Femur (tissue), 1 donor: ENCODE measurements at places on chromosomes 12 and 14.

DNA sequence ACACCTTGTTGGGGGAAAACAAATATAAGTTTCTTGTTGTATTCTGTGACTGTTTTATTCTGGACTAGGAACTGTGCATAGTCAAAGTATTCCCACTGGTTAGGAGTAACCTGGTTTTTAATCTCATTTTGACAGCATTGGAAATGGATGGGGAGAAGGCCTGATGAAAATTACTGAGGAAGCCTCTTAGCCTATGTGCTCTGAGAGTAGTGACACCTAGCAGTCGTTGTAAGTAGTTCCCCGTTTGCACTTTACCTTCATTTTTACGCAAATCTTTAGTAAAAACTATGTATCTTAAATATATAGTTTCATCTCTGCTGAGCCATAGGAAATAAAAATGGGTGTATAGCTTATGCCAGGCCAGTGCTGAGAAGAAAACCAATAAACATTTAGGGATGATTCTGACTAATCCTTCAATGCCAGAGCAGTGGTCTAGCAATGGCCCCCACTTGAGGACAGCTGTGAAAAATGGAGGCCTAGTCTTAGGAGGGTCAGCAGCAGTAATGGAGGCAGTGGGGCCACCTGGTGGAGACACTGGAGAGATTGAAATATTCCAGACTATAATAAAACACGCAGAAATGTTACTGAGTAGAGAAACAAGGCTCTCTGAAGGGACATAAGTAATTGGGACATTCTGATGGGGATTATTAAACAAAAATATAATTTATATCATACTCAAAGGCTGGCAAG is 133.2 kb upstream of the NOVA1 start:
- no peak for DNase-seq

GRCh38 chr12:1507308-1507707 is 87.1 kb downstream of the FBXL14 start:
- no peak for DNase-seq

- no peak for DNase-seq
Measured at GRCh38 chr12:76583301-76583700, 23.7 kb upstream of the OSBPL8 start.

DNA sequence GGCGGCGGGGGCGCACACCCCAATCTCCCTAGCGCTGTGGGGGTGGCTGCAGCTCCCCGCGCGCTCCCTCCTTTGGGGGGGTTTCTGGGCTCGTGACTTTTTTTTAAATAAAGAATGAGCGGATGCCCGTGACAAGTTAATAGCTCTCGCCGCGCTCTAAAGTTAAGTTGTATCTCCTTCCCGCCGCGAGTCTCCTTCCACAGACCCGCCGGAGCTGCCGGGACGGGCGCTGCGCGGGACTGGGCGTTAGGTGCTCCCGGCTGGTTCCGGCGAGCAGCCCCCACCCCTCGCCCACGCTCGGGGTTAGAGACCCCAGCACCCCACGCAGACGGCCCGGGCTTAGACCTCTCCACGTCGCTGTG is 82.6 kb upstream of the HMGA2 start:
- no peak for DNase-seq

GRCh38 chr12:62922539-62922938 is 12.4 kb downstream of the PPM1H start:
- DNase-seq: peak; percentile 25

- no peak for DNase-seq
Measured at GRCh38 chr14:89407856-89408255, 9.2 kb downstream of the FOXN3 start.

DNA sequence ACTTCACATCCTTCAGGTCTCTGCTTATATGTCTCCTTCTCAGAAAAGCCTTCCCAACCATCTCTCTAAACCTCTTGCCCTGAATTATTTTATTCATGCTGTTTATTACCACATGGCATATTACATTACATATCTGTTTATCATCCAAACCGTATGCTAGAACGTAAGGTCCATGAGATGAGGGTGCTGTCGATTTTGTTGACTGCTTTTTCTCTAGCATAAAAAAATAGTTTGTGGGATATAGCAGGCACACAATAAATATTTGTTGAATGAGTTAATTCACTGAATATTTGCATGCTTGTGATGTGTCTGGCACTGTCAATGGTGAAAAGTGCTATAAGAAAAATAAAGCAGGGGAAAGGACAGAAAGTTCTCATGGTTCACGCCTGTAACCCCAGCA is 22.9 kb downstream of the SAMD4A start:
- no peak for DNase-seq

- no peak for DNase-seq
Measured at GRCh38 chr14:38197001-38197783, 10.5 kb upstream of the SSTR1 start.

GRCh38 chr12:106183735-106184134 is 45.0 kb upstream of the NUAK1 start:
- DNase-seq: no peak

- peak; percentile 84 for DNase-seq
Measured at GRCh38 chr14:37172024-37172869, at the start of gene SLC25A21. TSS of gene SLC25A21 (minus strand) at chr14:37172606.

DNA sequence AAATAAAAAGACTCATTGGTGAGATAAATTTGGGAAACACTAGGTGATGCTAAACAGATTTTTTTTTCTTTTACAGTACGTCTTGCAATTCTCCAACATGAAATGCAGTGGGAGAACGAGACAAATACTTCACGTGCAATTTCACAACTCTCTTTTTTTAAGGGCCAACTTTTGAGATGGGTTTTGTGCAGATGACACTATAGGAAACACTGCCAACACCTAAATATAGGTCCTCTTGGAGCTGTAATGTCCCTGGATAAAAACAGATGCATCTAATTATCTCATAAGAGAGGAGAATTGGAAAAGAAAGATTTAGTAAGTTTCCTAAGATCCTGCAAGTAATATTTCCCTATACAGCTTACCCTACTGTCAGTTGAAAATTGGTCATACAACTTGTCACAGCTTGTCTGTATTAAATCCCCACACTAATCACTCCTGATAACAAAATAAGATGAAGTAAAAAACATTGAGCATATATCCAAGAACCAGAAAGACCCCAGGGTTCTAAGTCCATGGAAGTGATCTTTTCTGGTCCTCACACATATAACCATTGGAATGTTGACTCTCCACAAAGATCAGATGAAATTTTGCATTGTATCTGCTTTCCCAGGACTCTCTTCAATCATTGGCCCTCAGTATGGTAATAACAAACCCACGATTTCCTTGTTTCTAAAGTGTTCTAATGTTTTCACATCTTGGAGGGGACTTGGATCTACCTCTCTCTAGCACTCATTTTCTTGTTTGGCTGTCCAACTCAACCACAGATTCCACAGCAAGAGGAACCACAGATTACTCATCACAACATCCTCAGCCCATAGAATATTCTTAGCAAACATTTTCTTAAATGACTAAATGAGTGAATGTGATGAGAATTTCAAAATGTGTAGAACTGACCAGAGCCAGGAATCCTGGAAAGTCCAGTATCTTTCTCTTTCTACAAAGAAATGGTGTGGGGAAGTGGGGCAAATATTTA is 769.4 kb upstream of the USP15 start:
- DNase-seq: no peak

DNA sequence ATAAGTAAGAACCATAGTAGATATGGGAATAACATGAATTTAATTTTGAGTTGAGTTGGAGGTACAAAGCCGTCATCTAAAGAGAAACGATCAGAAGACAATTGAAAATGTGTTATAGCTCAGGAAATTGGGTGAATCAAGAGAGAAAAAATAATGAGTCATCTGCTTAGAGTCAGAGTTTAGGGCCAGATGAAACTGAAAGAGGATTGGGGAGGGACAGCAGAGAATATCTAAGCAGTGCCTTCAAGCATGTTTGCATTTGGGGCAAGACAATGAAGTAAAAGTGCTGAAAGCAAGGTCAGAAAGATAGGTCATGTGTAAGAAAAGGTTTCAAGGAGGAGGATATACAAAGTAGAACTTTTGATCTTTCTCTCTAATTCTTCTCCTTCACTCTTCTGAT is 49.4 kb downstream of the SLC15A5 start:
- no peak for DNase-seq

- DNase-seq: no peak
Measured at GRCh38 chr12:80412343-80412953, 31.6 kb upstream of the PTPRQ start.

- DNase-seq: no peak
Measured at GRCh38 chr14:66131111-66131510, 355.1 kb upstream of the CCDC196 start.

DNA sequence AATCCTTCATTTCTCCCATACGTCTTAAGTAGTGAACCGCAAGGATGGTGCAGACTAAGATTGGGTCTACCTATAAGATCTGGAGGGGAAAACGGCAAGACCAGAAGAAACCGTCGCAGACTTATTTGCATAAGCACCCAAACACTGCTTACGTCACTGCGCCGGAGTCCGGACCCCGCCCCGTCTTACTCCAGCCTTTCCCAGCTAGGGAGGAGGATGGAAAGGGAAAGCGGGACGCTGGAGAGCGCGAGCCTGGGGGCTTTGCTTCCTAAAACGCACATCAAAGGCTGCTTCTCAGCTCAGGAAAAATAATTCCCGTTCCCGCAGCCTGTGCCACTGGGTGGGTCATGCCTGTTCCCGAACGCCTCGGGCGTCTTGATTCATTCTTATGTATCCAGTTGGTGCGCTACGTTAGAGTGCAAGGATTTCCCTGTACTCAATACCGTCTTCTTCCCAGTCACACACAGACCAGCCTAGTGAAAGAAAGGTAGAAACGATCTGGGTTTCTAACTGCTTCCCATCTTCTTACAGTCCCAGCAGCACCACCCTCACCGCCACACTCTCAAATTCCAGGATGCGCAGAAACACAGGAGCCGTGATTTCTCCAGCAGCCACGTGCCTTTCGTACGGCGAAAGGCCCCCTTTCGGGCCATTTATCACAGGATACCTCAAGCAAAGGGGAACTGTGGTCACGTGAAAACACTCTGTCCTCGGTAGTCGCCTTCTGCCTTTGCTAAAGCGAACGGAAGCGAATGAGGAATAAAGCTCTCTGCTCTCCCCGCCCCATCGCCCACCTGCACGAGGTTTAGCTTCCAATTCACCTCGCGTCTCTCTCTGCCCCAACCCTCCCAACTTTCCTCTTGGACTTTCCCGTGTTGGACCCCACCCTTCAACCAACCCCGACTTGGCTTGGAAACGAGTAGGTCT is 1.1 kb downstream of the SLC6A15 start:
- DNase-seq: peak; percentile 85

DNA sequence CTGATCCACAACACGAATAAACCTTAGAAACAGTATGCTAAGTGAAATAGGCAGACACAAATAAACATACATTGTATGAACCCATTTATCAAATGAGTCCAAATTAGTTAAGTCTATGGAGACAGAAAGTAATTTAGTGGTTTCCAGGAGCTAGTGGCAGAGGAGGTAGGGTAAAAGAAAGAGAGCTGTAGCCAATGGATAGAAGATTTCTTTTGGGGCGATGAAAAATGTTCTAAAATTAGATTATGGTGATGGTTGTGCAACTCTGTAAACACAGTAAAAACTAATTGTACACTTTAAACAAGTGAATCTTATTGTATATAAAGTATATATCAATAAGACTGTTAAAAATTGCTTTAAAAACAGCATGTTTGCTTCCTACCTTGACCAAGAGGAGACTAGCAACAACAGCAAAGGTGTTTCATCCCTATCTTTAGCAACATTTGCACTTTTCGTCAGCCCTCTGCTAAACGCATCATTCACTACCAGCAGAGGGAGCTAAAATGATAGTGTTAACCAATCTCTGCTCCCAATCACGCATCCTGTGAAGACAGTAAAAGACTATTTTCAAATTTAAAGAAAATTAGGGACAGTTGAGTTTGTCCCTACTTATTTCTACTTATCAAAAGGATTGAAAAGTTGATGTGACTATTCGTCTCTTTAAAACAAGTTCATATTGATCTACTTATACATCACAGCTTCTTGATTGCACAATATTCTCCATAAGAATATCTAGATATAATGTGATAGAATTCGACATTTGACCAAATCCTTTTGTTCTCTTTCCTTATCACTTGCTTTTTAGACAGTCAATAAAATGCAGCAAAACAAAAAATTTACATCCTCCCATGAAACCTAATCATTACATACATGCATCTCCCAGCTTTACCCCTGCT is 24.0 kb upstream of the LGR5 start:
- no peak for DNase-seq

DNA sequence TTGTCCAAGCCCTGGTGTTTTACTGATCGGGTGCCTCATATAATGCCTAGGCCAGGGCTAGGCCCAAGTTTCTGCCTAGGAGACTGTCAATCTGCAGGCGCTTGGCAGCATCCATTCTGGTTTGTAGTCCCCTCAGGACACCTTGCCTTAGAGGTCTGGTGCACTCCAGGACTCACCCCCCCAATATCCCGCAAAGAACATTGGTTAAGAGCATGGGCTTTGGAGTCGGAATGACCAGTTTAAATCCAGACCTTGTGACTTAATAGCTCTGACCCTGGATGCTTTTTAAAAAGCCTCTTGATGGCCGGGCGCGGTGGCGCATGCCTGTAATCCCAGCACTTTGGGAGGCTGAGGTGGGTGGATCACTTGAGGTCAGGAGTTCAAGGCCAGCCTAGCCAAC is 60.0 kb downstream of the GALNT16 start:
- no peak for DNase-seq

DNA sequence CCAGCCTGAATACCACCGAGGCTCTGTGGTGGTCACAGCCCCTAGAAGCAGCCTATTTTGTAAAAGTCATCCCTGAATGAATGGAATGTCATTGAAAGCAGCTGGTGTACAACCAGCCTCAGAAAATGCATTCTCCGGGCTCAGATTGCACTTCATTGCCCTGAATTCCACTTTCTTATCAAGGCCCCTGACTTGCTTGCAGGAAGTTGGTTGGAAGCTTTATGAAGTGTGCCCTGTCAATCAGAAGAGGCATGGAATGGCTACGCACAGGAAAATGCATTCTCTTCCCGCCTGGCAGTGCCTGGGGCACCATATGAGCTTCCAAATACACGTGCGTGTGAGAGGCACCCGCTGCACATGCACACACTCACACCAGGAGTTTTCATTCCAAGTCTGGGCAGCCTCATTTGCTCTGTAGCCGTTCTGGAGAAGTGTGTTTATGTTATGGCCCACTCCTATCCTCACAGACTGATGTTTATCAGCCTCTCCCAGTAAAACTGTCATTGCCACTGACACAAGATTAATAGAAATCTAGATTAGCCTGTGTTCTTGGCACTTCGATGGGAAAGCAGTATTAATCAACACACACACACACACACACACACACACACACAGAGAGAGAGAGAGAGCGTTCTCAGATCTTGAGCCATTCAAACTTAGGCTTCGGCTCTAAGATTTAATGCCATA is 63.9 kb downstream of the NUAK1 start:
- DNase-seq: no peak
